ENCODE measurements at places on chromosomes 16 and 17.

GRCh38 chr16:56300891-56301850, 109.9 kb downstream of the GNAO1 start:
- DNase-seq = no peak

DNA sequence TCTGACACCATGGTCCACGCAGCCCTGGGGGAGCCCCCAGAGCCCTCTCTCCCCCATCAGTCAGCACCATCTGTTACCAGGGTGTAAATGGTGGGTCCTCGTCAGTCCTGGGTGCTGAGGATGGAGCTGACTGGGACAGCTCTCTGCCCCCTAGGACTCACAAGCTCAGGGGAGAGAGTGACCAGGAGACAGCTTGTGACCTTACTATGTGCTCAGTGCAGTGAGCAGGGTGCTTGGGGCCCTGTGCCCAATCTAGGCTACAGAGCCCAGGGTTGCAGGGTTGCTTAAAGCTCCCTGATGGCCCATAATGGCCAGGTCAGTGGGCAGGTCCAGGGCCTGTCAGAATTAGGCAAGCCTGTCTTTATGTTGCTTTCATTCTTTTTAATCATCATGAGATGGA, 11.3 kb downstream of the MMP2 start:
- no peak for DNase-seq

DNA sequence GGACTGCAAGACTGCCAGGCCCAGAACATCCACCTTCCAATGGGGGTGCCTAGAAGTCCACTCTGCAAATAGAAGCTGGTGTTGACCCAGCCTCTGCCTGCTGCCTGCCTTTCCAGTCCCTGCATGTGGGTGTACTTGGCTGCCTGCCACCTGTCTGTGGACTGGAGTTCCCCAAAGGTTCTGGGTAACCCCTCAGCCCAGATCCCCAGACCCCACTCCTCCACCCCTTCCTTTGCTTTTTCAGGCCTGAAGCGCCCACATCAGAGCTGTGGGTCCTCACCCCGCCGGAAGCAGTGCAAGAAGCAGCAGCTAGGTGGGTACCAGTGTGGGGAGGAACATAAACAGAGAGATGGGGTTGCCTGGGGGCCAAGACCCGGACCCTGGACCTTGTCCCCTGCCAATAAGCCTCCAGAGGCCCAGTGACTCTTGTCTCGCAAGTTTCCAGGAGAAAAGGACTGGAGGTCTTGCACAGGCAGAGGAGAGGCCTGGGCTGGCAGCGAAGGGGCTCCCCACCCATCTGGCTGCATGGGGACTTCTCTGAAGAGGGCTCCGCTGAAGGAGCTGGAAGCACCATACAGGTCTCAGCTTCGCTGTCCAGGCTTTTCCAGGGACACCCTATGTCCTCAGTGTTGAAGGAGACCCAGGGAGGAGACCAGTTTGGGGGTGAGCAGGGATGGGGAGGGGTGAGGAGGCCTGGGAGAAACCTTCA, 34.3 kb downstream of the NLRC5 start:
- no peak for DNase-seq

GRCh38 chr17:79555543-79555942, 55.3 kb downstream of the RBFOX3 start:
- no peak for DNase-seq

GRCh38 chr17:10600571-10600970, 51.1 kb upstream of the MYH2 start:
- DNase-seq = no peak

- no peak for DNase-seq
Observed at GRCh38 chr17:81456798-81457197, 55.8 kb downstream of the ACTG1 start.

DNA sequence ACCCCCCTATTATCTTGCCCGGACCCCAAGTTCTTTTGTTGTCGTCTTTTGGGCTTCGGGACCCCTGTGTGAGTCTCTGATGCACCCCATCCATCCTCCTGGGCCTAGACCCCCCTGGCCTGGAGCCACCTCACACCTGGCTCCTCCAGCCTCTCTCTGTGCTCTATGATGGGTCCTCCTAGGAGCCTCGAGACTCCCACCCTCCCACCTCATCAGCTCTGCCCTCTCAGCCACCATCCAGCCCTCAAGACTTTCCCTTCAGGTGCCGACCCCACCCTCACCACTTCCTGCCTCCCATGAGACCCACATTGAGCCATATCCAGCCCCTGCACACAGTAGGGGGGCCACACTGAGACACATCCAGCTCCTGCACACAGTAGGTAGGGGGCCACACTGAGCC, 8.7 kb upstream of the ATP2A3 start:
- DNase-seq = no peak

DNA sequence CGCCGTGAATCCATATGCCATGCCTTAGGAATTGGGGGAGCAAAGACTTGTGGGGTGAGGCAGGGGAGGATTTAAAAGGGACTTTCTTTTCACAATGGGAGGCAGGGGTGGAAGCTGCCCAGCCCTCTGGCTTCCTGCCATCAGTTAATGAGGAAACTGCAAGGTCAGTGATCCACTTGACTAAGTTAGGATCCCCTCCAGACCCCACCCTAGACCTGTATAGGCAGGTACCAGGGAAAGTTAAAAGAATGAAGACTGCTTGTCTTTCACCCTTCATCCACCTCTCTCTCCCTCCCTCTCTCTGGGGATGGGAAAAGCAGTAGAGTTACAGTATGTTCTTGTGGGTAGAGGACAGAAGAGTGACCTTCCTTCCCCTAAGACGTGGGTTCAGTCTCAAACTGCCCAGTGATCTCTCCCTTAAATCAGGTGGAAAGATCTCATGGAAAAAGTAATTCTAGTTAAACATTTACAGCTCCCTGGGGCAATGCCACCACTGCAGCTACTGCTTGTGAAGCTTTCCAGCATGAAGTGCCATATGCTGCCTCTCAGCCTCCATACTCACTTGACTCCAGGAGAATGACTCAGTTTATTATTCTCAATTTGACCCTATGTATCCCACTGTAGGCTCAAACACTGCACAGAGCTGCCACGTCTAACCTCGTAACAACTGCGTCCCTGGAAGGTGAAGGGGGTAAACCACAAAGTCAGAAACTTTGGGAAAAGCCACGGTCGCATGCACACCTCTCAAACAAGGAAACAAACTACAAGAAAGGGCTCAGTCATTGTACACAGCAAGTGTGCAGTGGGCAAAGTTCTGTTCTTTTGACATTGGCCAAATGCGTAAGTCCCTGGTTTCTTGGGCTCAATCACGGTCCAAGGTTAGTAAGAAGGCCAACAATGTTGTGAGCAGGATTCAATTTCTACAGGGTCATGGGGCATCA, 1.2 kb downstream of the COA3 start:
- no peak for DNase-seq

- no peak for DNase-seq
Observed at GRCh38 chr17:50469671-50470305, 1.1 kb upstream of the CHAD start.

- no peak for DNase-seq
Observed at GRCh38 chr16:20336955-20337354, 9.6 kb upstream of the GP2 start.

DNA sequence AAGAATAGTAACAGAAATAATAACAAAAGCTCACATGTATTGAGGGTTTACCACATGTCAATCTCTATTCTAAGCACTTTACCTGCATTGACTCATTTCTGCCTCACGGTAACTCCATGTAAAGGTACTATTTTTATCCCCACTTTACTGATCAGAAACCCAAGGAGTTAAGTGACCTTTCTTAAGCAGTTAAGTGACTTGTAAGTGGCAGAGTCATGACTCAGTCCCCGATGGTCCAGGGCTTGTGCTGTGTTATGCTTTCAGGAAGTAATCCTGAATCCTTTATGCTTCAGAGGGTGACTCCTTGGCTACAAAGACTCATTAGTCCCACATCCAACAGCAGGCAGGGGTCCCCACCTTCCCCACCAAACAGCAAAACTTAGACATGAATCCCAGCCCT, 66.5 kb downstream of the MRM1 start:
- DNase-seq = peak; percentile 29

GRCh38 chr16:67534431-67534830, 5.8 kb downstream of the RIPOR1 start:
- no peak for DNase-seq

DNA sequence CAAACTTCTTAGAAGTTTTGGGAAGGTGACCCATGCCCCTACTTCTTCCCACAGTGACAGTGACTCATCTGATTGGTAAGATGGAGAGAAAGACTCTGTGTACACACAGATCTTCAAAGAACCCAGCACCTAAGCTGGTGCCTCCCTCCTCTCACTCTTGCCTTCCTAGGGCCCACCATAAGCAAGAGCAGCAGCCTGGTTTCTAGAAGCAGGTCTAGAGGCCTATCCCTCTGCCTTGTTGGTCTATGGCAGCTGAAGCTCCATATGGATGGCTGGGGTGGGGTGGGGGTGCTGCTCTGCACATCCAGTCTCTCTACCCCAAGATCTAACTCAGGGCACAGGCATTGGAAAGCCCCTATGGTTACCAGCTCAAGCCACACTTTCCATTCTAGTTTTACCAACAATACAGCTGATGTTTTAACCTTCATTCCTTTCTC, 47.5 kb downstream of the STAT3 start:
- DNase-seq = peak; percentile 74

DNA sequence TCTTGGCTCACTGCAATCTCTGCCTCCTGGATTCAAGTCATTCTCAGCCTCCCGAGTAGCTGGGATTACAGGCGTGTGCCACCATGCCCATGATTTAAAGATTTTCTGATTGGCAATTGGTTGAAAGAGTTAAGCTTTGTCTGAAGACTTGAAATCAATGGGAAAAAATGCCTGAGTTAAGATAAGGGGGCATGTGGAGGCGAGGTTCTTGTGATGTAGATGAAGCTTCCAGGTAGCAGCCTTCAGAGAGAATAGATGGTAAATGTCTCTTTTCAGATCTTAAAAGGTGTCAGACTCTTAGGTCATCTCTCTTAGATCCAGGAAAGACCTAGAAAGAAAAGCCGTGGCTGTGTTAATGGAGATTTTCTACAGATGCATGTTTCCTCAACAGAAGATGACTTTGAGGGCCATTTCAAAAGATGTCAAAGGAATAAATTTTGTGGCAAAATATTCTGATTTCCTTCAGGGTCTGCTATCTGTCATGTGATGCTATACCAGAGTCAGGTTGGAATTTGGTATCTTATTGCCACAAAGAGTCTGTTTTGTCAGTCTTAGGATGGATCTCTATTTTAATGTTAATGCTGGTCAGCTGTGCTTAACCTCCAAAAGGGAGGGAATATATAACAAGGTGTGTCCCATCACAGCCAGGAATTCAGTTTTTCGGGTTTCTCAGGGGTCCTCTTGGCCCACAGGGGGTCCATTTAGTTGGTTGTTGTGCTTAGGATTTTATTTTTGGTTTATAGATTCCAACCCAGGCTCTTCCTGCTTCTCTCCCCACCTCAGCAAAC, 58.3 kb upstream of the AKTIP start:
- no peak for DNase-seq

DNA sequence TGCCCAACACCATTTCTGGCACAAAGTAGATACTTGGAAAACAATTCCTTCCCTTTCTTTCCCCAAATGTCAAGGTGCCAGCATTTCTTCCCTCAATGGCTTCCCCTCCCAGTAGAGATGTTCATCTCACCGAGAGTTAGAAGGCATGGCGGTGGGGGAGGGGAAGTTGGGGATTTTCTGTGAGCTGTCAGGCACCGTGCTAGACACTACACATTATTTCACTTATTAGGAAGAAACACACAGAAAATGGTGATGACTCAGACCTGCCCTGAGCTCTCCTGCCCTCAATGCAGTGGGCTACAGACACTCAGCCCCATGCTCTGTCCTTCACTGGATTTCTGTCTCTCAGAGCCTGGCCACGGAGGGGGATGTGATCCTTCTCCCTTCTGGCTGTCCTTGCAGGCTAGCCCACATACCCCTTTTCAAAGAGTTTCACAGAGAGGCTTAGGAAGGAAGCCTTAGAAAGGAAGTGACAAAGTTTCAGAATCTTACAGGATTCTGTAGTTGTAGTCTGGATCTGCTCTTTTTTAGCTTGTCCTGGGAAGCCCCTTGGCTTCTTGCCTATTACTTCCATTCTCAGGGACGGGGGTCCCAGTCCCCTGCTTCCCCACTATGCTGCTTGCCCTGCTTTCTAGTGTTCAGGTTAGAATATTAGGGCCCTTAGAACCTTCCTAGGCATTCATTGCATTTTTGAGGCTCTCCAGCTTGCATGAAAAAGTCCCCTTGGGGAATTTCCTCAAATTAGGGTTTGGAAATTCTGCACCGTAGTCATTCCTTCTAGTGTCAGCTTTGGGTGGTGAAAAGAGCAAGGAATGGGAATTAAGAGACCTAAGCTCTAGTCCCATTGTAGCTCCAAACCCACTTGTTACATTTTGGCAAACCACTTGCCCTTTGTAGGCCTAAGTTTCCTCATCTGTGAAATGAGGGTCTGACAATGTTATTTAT, 12.2 kb upstream of the CCL5 start:
- DNase-seq = peak; percentile 67

All from GM12865 (cell line).